Activated T-cell treated with anti-CD3 and anti-CD28 coated beads, Interleukin-2, amount 50 U/mL, for 72 hours (primary cell): ENCODE measurements at places on chromosomes 7 and 10. TPM values are rescaled to one million over a fixed set of nuclear protein-coding genes. Genes with fewer than 3 reads are reported as not detected.

GRCh38 chr10:28790146-28790545 lies 112.8 kb downstream of the BAMBI start:
- peaks cover 10% of the 10 kb centered on the region for H3K4me1 ChIP-seq
- H3K36me3 ChIP-seq: no peaks in the 10 kb centered on the region
- DNase-seq: no peak

DNA sequence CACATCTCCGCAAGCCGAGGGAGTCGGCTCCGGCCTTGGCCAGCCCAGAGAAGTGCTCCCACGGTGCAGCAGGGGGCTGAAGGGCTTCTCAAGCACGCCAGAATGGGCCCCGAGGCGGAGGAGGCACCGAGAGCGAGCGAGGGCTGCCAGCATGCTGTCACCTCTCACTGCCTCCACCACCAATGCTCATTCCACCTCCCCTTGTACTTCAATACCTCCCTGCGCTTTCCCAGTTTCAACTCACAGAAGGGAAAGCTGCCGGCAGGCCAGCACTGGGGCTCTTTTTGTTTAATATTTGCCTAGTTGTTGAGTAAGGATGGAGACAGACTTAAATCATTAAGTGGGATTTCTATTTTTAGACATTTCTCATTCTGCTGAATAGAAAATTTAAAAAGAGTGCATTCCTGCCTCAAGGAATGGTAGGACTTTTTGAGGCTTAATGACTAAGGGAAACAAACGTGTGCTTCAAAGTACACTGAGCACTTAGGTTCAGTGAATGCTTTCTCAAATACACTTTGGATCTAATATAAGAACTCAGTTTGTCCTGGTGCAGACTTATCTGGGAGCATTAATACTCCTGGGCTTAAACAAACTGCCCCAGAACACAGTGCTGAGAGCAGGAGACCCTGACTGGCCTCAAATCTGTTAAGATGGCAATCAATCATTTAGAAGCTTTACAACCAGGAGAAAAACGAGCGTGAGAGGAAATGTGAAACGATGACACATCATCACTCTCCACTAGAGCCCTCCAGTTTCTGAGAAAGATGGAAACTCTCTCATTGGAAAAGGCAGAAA lies 131.2 kb downstream of the RALA start:
- peak overlapping the region; percentile 91 for H3K27ac ChIP-seq
- H3K4me1 ChIP-seq: peaks cover 12% of the 10 kb centered on the region
- no peak for DNase-seq
- H3K4me3 ChIP-seq: peak overlapping the region; percentile 49
- H3K27me3 ChIP-seq: no peaks in the 10 kb centered on the region
- H3K36me3 ChIP-seq: peaks cover 2% of the 10 kb centered on the region

DNA sequence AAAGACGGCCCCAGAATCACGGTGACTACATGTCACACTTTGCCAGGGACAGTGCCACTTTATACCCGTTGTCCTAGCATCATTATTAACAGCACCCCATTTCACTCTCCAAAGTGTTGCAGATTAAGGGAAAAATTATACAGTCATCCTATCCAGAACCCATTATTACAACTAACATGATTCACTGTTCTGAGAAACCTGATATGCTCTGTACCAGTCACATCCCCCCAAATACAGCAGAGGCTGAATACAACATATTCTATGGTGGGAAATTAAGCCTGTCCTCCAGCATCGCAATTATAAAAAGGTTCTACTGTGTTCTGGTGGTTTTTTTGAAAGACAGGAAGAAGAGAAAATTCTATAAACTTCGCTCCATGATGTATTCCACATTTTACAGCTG lies 162.1 kb downstream of the JAZF1 start:
- peaks cover 6% of the 10 kb centered on the region for H3K36me3 ChIP-seq
- H3K4me1 ChIP-seq: no peaks in the 10 kb centered on the region
- DNase-seq: no peak
- H3K27me3 ChIP-seq: no peaks in the 10 kb centered on the region

DNA sequence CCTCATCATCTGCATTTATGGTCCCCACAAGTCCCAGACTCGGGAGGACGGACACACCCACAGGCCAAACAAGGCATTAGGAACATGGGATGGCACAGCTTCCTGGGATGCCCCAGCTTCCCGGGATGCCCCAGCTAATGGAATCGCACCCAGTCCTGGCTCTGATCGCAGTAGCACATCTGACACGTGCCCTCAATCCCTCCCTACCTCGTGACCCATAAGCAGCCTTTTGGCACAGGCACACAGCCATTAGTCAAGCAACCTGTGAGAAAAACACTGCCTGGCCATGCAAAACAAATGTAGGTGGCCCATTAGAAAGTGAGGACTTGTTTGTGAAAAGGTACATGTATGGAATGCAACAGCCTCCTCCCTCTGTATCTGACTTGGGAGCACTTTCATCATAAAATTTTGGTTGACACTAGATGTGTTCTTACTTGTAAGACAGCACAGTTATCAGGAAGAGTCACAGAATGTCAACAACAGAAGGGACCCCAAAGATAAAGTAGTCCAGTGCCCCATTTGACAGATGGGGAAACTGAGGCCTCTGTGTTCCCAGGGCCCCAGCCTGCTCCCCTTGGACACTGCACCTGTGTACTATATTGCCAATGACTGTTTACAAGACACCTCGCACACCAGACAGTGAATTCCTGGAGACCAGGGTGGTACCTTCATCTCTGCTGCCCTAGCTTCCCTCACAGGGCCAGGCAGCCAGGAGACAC lies 34.4 kb downstream of the DLG5 start:
- H3K36me3 ChIP-seq: no peaks in the 10 kb centered on the region
- no peak overlapping the region for H3K4me3 ChIP-seq
- no peak overlapping the region for H3K27ac ChIP-seq
- H3K27me3 ChIP-seq: peaks cover 6% of the 10 kb centered on the region

DNA sequence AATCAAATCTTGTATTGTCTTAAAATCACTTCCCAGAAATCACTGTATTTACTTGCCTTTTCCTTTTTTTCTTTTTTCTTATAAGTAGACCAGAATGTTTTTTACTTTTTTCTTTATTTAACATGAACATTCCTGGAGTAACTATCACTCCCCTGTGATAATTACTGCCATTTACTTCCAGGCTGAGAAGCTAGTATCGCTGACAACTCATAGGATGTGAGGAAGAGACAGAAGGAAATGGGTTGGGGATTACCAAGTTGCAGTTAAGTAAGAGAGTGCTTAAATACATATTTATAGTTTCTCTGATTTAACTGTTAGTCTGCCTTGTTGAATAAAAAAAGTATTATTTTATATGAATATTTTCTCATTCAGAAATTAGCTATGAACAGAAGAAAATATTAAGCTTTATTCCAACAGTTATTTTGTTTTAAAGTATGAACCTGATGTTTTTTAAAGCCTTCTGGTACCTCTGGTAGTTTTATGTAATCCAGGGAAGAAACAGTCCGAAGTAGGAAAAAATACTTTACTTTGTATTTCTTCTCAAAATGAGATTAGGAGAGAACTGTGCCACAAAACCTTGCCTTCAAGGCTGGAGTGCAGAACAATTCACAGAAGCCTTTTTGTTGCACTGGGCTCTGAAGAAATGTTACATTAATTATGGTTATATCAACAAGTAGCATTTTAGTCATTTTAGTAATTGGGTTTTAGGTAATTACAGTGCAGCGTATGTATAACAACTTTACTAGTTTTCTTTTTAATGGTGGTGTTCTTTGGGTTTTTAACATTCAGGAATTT lies 72.8 kb downstream of the SHOC2 start:
- H3K36me3 ChIP-seq: peaks cover 2% of the 10 kb centered on the region
- peak overlapping the region; percentile 76 for H3K4me3 ChIP-seq
- peak overlapping the region; percentile 63 for H3K27ac ChIP-seq
- no peaks in the 10 kb centered on the region for H3K27me3 ChIP-seq

DNA sequence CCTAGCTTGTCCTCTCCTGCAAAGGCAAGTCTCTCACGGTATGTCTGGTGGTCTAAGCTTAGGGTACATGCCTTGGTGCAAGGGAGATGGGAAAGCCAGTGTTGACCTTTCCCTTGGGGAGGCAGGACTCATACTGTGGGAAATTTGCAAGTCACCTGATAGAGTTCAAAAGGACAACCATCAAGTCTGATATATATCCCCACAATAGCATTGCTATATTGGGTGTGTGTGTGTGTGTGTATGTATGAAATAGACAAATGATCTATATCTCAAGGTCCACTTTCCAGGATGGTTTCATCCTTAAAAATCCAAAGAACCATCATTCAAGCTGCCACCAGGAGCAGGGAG lies 12.2 kb upstream of the FFAR4 start:
- no peak overlapping the region for H3K4me3 ChIP-seq
- DNase-seq: no peak
- H3K4me1 ChIP-seq: no peaks in the 10 kb centered on the region
- H3K27me3 ChIP-seq: peaks cover 14% of the 10 kb centered on the region
- no peak overlapping the region for H3K27ac ChIP-seq

DNA sequence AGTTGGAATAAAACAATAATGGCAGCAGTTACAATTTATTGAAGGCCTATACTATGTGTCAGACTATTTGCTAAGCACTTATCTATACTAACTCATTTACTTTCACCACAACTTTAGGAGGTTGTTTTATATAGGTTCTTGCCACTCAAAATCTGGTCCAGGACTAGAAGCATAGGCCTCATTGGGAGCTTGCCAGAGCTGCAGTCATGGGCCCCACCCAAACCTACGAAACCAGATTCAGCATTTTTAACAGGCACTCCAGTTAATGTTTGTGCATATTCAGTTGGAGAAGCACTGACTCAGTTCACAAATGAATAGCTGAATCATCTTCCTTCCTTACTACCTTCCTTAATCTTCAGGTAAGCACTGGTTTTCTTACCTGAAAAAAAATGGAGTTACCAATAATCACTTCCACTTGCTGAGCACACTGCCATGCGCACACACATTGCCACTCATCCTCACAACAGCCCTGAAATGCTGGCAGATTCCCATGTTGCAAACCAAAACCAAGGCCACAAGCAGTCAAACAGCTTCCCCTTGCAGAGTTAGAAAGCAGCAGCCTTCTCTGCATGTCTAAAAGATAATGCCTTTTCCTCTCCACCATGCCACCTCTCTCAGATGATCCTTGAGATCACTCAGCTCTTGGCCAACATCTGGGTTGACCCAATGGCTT lies 122.4 kb downstream of the SLC16A9 start:
- H3K4me3 ChIP-seq: no peak overlapping the region
- H3K27me3 ChIP-seq: peaks cover 5% of the 10 kb centered on the region
- H3K36me3 ChIP-seq: no peaks in the 10 kb centered on the region
- H3K27ac ChIP-seq: no peak overlapping the region
- no peaks in the 10 kb centered on the region for H3K4me1 ChIP-seq

DNA sequence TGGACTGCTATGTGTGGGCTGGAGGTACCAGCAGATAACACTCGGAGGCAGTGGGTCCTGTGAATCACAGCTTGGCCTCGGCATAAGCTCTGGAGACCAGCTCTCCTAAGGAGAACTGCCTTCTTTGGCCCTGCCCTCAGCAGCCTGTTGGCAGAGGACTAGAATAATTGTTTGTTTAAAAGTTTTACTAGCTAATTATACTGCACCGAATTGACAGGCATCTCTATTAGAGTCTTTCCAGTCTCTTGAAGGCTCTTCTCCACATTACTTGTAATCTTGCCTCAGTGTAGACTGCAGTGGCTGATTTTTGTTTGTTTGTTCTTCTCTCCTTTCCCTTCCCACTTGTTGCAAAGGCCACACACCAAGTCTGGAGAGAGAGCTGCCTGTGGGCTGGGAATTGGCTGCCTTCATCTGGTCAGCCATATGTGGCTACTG lies 183.2 kb downstream of the AUTS2 start:
- no peak overlapping the region for H3K4me3 ChIP-seq
- no peaks in the 10 kb centered on the region for H3K36me3 ChIP-seq
- H3K4me1 ChIP-seq: no peaks in the 10 kb centered on the region
- no peak for DNase-seq
- no peak overlapping the region for H3K27ac ChIP-seq

GRCh38 chr7:69903410-69903809 lies 305.1 kb downstream of the AUTS2 start:
- H3K27ac ChIP-seq: no peak overlapping the region
- peaks cover 10% of the 10 kb centered on the region for H3K27me3 ChIP-seq
- no peak overlapping the region for H3K4me3 ChIP-seq

GRCh38 chr7:157684909-157685429 lies 348.2 kb downstream of the DNAJB6 start:
- H3K27me3 ChIP-seq: peaks cover 70% of the 10 kb centered on the region
- no peaks in the 10 kb centered on the region for H3K4me1 ChIP-seq
- DNase-seq: no peak
- H3K36me3 ChIP-seq: no peaks in the 10 kb centered on the region
- H3K27ac ChIP-seq: no peak overlapping the region

- peaks cover 17% of the 10 kb centered on the region for H3K27me3 ChIP-seq
- no peak overlapping the region for H3K27ac ChIP-seq
- H3K4me3 ChIP-seq: no peak overlapping the region
- no peak for DNase-seq
- H3K4me1 ChIP-seq: no peaks in the 10 kb centered on the region
Measured at GRCh38 chr10:86073199-86073977, 293.2 kb downstream of the GRID1 start.

Gene TDRD1
- total RNA-seq: 0.09 TPM

Gene TACR2
- not detected for total RNA-seq

Gene PRKAR1B
- 43.5 TPM for total RNA-seq

Gene PRR15
- total RNA-seq: not detected

Gene CDHR1
- total RNA-seq: 0.36 TPM
